ENCODE measurements at places on chromosomes 1 and 21. TPM values are rescaled to one million over a fixed set of nuclear protein-coding genes. Genes with fewer than 3 reads are reported as not detected.

- H3K27me3 ChIP-seq = no peaks in the 10 kb centered on the region
- H3K27ac ChIP-seq = no peak overlapping the region
- peaks cover 3% of the 10 kb centered on the region for H3K4me1 ChIP-seq
- no peak overlapping the region for H3K4me3 ChIP-seq
- peak; percentile 59 for DNase-seq
Measured at GRCh38 chr1:200428482-200429205, 18.8 kb upstream of the ZNF281 start.

Gene POFUT2
- total RNA-seq = 34.2 TPM

Gene NTRK1
- not detected for total RNA-seq

Gene DCST1
- not detected for total RNA-seq

Gene MAP1LC3C
- 0.66 TPM for total RNA-seq
